ENCODE measurements at places on chromosomes 12 and 14.
A peak's percentile ranks its signal among the peaks of the same experiment; 100 is the strongest.

- no peak for DNase-seq
Measured at GRCh38 chr14:91372671-91373495, 44.7 kb downstream of the CCDC88C start.

DNA sequence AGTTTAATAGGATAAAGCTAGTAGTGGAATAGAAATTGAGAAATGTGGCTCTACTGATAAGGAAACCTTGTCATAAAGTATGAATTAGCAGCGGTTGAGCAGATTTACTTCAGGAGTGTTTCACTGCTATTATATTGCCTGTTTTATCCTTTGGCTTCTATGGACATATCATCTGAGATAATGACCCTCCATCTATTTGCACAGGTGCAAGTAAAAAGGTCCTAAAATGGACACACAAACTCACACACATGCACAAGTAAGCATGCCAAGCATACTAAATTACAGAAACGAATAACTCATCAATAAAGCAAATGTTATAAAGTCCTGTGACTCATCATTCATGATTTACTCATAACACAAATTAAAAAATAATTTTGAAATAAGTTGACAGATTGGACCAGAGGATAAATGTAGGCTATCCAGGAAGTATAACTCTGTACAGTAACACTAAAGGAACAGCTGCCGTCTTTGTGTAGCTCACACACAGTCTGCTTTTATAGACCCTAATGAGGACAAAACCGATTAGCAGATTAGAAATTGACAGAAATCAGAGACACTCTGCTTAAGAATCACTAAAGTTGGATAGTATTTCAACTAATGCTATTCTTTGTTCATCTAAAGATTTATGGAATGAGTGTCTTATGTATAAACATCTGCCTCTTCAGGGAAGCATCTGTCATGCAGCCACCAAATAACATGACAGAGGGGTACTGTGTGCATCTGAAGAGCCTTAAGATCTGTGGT is 73.9 kb downstream of the SYT1 start:
- DNase-seq = no peak

DNA sequence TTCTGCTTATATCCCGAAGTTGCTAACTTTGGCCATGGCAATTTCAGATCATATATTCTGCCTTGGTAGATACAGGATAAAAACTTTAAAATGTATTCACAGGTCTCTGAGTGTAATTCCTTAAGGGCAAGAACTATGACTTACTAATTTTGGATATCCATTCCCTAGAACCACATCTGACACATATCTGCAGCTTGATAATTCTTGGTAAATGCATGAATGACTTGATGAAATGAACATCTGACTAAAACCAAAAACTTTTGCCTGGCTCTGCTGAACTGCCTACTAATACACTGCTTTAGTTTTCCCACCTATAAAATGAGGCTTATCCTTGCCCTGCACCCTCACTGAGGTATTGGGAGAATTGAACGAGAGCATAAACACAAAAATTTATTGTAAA is 32.2 kb downstream of the SLC25A21 start:
- DNase-seq = no peak

DNA sequence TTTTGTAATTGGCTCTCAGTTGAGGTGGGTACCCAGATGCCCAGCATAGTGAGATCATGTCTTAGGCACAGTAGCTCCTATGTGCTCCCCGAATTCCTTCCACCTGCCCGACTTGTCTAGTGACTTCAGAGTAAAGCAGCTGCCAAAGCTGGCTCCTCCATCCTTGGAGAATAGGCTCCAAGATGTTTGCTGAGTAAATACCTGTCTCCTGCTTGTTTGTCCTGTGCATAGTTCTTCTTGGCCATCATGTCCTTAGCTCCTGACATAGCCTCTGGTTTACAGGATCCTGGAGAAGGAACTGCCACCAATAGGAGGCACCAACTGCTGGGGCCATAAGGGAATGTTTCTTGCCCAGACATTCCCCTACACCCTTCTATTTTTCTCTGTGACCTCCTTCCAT is 52.6 kb upstream of the CISTR start:
- no peak for DNase-seq

DNA sequence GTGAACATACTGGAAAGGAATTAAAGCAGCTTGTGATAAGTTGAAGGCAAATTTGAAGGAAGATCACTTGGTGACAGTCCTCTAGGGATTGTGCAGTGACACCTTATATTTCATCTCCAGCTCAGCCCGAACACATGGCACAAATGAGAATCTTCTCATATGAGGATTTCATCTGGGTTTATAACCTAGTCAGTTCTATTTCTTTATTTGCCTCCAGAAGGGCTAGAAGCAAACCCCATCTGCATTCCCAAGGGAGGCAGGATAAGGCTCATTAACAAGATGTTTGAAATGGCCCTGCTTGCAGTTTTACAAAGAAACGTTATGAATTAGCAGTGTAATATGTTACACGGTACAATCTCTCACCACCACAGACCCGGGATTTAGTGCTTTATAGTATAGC is 90.7 kb upstream of the KRR1 start:
- no peak for DNase-seq

- DNase-seq = no peak
Measured at GRCh38 chr14:95452176-95452892, 64.1 kb downstream of the SYNE3 start.

GRCh38 chr12:46773586-46774321 is 52.0 kb downstream of the SLC38A4 start:
- DNase-seq = no peak

DNA sequence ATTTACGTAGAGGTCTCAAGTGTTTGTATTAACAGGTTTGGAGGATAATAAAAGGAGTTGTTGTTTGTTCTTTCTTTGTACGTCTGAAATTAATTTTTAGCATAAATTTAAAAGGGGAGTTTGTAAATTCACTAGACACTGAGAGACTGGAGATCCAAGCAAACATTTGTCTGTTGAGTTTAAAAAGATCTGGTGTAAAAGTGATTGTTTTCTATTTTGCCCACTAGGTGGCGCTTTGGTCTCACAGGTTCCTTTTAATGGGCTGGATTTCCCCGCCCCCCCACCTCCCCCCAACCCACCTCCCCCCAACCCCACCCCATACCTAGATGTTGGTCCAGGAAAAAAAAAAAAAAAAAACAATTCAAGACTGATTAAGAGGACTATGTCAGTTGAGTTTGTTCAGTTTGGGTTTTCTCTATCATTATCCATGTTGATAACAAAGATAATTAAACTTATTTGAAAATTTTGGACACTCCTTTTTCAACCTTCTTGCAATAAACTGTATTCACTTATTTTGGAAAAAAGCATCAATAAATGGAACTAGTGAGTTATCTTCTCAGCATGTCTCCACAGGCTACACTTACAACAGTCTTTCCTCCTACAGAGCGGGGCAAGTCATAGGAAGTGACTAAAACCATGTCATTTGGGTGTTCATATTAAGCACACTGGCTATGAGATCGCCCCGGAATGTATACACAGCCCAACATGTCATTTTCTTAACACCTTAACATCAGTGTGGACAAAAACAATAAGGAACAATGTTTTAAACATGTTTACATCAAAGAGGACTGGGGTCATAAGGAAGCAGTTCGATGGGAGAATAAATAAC is 841.1 kb downstream of the NRXN3 start:
- DNase-seq = peak; percentile 12

DNA sequence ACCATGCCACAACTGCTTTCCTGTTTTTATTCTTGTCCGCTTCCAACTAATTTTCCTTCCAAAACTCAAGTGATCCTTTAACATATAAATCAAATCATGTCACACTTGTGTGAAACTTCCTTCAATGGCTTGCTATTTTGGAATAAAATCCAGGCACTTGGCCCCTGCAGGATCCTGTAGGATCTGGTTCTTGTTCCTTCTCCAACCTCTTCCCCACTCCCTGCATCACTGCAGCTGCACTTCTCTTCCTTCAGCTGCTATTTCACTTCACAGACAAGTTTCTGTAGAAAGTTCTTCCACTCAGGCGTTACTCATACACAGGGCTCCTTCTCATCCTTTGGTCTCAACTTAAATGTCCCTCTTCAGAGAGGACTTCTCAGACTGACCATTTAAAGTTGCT is 239.7 kb upstream of the BTG1 start:
- no peak for DNase-seq

- DNase-seq = no peak
Measured at GRCh38 chr12:68042212-68042699, 53.0 kb downstream of the IFNG-AS1 start.

DNA sequence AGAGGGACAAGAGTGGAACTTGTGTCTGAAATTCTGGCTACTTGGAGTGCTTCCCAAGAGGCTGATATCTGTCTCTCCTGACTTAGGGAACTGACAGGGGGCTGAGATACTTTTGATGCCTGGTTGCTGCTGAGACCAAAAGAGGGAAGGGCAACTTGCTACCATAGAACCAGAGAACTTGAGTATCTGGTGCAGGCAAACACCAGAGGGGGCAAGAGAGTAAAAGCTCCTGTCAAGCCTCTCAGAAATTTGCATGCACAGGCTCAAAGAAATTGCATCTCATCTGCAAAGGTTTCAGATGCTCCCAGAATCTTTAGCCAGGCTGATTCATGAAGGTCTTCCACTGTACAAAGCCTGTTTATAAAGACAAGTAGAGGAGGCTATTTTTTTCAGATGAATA is 391.3 kb upstream of the FOXG1 start:
- peak; percentile 0 for DNase-seq

DNA sequence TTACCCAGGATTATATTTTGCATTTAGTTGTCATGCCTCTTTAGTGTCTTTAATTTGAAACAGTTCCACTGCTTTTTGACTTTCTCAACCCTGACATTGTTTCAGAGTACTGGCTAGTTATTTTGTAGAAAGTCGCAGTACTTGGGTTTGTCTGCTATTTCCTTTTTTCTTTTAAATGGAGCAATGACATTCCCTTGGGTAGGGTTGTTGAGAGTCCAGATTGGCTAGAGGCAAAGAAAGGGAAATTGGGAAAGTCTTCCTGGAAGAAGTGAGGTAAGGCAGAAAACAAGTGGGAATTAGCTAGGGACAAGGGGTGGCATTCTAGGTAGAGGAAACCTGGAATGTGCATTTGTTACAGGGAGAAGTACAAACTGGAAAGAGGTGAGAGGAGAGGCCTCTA is 245.9 kb downstream of the EMP1 start:
- DNase-seq = no peak
